ENCODE measurements at places on chromosomes 1 and 21.

DNA sequence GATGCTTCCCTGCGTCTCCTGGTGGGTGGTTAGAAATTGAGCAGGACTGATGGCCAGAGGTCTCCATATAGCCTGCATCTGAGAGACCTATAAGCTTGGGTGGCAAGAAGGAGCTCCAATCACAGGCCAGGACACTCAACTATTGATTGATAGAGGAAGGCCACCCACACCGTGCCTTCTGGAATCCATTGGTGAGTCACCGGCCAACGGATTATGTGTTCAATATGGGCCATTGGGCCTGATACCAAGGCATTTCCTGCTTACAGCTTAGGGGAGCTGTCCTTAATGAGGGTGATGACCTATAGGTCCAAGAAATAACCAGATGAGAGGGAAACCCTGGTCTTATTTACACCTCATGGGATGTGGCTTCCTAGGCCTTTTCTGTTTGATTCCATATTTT lies 115.1 kb downstream of the PLPP3 start:
- no peak for DNase-seq

GRCh38 chr1:186420923-186421322 lies 40.0 kb downstream of the PDC start:
- DNase-seq = no peak

DNA sequence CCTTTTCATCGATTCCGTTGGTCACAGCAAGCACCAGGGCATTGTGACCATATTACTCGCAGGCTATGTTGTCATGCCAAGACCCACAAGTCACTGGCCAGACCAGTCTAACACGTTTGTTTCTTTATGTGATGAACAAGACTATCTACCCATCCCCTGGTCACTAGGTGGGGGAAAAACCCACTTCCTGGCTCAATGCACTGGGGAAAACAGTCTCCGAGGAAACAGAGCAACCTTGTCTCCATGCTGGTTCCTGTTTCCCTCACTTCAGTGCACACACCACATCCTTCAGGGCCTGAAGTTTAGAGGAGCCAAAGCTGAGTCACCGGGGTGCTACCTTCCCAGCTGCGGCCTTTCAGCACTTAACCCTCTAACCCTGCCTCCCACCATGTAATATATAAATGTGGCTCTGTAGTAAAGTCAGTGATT lies 20.9 kb downstream of the ERICH3 start:
- no peak for DNase-seq

DNA sequence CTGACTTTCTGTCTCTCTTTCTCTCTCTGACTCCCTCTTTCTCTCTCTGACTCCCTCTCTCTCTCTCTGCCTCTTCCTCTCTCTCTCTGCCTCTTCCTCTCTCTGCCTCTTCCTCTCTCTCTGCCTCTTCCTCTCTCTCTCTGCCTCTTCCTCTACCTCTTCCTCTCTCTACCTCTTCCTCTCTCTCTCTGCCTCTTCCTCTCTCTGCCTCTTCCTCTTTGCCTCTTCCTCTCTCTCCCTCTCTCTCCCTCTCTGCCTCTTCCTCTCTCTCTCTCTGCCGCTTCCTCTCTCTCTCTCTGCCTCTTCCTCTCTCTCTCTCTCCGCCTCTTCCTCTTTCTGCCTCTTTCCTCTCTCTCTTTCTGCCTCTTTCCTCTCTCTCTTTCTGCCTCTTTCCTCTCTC lies 18.6 kb upstream of the ANKRD45 start:
- DNase-seq = no peak

DNA sequence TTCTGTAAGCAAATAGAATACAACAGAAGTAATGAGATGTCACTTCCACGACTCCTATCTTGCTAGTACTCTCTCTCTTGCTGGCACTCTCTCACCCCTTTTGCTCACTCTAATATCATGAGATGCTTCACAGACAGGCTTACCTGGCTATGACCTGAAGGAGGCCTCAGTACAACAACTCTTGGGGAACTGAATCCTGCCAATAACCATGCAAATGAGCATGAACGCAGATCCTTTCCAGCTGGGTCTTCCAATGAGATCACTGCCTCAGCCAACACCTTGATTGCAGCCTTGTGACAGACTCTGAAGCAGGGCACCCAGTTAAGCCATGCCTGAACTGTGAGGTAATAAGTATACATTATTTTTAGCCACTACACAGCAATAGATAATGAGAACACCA lies 53.1 kb upstream of the ADAR start:
- no peak for DNase-seq

GRCh38 chr1:85047472-85048295 lies 616 bp downstream of the MCOLN3 start:
- no peak for DNase-seq

DNA sequence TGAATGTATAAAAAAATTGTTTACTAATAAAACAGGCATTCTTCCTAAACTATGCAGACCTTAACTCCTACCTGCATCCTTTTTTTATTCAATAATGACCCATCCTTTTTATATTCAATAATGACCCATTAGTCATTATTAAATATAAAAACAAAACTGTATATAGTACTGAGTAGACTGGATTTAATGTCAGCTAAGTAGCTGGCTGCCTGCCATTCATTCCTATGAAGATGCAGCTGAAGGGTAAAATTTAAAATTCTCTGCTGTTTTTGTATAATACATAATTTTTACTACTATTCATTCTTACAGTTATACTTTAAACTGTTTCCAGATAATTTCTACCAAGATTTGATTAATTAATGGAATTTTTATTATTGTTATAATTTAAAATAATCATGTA lies 79.3 kb downstream of the DENND1B start:
- DNase-seq = no peak

DNA sequence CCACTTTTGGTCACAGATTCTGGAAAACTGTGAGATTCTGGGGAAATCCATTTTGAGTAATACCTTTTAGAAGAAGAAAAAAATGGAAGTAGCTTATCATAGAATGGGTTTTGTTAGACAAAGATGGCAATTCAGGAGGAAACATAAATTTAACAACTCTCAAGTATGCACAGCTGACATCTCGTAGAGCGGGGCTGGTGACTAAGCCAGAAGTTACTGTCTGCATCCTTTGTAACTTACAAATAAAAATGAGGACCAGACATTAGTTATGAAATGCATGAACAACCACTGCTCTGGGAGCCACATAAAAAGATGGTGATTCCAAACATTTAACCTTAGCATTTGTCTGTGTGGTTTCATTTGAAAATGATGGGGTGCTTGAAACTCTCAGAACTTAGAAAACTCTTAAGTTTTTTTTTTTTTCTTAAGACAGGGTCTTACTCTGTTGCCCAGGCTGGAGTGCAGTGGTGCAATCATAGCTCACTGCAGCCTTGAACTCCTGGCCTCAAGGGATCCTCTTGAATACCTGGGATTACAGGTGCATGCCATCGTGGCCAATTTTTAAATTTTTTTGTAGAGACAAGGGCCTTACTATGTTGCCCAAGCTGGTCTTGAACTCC lies 49.2 kb upstream of the ATP5PO start:
- no peak for DNase-seq

DNA sequence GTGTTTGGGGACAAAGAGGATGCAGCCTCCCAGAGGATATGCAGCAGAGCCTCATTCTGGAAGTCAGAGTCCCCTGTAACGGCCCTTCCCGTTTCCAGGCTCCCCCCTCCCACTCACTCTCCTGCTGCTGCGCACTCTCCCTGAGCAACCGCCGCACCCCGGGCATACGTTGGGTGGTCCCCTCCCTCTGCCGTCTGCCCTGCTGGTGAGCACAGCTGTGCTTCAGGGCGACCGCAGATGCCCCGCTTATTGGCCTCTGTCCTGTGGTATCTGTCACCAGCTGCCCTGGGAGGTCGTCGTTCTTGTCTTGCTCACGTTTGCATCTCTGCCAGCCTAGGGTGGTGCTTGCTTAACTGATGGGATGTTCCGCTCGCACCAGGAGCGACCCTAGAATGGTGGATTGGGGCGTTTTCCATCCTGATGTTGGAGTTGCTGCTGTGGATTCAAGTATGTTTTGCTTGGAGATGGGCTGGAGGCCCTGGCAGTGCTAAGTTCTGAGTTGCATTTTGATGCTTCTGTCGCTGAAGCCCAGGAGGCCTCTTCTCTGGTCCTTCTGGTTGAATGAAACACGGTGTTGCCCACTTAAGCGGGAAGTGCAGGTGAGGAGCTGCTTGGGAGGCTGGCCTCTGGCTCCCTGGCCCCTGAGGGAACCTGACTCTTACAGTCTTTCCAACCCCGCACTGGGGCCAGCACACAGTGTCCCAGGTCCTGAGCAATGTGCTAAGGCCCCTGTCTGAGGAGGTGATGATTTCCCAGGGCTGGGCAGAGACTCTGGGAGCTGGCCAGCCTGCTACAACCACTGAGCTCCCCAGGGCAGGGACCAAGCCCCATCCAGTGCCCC lies 3.2 kb downstream of the TMEM201 start:
- DNase-seq = no peak

GRCh38 chr1:181033128-181033798 lies 520 bp upstream of the MR1 start:
- peak; percentile 16 for DNase-seq

DNA sequence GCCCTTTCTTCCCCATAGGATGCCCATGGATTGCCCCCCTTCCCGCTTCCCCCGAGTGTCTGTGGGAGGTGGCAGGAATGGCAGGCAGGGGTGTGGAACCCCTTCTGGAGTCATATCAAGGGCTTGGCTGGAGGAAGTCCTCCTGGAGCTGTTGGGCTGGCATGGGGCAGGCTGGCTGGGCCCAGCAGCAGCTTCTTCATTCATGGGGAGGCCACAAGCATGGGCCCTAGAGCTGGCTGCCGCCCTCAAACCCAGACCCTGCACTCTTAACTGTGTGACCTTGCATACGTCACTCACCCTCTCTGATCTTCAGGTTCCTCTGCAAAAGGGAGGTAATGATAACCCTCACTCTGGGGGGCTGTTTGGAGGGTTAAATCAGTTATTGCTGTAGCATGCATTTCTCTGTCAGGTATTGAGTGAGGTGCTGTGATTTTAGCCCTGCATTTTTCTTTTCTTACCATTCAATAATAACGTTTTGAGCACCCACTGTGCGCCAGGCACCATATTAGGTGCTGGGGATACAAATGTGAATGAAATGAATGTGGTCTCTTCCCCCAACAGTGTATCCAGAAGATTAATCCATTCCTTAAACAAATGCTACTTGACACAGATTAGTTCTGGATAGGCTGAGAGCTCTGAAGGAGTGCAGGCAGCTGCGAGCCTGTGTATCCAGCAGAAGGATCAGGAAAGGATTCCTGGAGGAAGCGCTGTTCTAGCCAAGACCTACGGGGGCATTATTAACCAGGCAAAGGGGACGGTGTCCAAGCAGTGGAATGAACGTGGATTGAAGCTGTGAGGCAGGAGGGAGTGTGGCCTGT lies 9.3 kb downstream of the PCSK9 start:
- DNase-seq = no peak

GRCh38 chr1:77068013-77068412 lies 151.2 kb downstream of the PIGK start:
- no peak for DNase-seq

GRCh38 chr1:46464915-46465314 lies 24.7 kb upstream of the DMBX1 start:
- DNase-seq = no peak

DNA sequence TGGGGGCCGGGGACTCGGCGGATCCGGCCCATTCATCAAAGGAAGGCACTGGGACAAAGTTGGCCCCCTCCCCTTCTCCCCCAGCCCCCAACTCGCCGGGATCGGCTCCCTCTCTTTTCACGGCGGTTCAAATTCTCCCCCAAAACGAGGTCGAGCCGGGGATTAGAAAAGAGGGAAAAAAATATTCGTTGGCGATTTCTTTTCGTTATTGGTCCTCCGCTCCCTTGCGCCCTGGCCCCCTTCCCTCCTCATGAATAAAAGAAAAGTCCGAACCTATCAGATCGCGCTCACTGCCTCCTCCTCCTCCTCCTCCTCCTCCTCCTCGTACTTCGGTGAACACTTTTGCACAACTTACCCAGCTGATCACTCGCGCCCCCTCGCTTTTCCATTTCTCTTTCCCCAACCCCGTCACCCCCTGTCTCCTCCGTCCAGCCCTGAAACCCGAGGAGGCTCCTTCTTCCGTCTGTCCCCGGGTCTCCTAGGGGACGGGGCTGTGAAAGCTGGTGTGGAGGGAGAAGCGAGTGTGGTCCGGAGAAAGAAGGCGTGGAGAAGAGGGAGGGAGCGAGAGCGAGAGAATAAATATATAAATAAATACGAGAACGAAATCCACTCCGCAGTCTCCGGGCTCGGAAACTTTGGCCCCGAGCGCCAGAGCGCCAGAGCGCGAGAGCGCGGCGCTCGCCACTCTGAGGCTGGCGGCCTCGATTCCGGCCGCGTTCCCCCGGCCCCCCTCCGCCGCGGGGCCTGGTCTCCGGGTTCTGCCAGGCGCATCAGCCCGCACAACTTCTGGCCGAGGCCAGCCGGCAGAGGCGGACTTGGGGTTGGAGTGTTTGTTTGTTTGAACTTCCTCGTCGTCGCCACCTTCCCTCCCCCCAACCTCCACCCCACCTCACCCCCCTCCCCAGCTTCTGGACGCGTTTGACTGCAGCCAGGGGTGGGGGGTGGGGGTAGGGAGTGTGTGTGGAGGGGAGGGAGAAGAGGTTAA lies at the start of gene PAX7:
Gene PAX7, plus strand, starts transcription at position 336 of the 985 bp plus-strand sequence. CDS start 758 bp downstream, outside the sequence.
- DNase-seq = no peak

GRCh38 chr1:24157918-24158481 lies 15.1 kb upstream of the IL22RA1 start:
- DNase-seq = no peak

GRCh38 chr1:184734980-184735379 lies 19.7 kb downstream of the EDEM3 start:
- no peak for DNase-seq

GRCh38 chr1:150484431-150484830 lies 2.8 kb upstream of the TARS2 start:
- no peak for DNase-seq

GRCh38 chr1:180909462-180909976 lies 3.2 kb upstream of the KIAA1614 start:
- DNase-seq = no peak

DNA sequence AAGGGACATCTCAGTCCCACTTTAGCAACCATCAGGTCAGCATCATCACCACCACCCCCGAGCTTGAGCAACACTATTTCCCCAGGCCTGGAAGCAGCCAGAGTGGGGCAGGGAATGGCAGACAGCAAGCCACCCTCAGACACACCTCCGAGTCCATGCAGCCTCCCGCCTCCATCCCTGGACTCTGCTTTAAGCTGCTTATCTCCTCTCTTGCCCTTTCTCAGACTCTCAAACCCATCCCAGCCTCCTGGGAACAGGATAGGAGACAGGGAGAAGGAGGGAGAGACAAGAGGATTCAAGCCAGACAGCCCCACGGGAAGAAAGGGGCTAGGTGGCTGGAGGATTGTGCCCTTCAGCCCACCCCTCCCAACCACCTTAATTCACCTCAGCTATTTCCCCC lies 1.7 kb downstream of the PIAS3 start:
- no peak for DNase-seq

Measured in stimulated activated CD4-positive, alpha-beta T cell treated with anti-CD3 and anti-CD28 coated beads, Interleukin-12 subunit alpha, Interleukin-12 subunit beta, amount 100 ng/mL, for 48 hours (primary cell).